ENCODE measurements at places on chromosomes 4 and X.

GRCh38 chr4:138835832-138836533, 179.6 kb upstream of the NOCT start:
- DNase-seq = no peak

- no peak for DNase-seq
Observed at GRCh38 chrX:68832101-68832416, 3.2 kb downstream of the EFNB1 start.

GRCh38 chrX:96424007-96424406, 260.6 kb upstream of the DIAPH2 start:
- DNase-seq = no peak

- no peak for DNase-seq
Observed at GRCh38 chr4:62208921-62209320, 1008.8 kb downstream of the ADGRL3 start.

DNA sequence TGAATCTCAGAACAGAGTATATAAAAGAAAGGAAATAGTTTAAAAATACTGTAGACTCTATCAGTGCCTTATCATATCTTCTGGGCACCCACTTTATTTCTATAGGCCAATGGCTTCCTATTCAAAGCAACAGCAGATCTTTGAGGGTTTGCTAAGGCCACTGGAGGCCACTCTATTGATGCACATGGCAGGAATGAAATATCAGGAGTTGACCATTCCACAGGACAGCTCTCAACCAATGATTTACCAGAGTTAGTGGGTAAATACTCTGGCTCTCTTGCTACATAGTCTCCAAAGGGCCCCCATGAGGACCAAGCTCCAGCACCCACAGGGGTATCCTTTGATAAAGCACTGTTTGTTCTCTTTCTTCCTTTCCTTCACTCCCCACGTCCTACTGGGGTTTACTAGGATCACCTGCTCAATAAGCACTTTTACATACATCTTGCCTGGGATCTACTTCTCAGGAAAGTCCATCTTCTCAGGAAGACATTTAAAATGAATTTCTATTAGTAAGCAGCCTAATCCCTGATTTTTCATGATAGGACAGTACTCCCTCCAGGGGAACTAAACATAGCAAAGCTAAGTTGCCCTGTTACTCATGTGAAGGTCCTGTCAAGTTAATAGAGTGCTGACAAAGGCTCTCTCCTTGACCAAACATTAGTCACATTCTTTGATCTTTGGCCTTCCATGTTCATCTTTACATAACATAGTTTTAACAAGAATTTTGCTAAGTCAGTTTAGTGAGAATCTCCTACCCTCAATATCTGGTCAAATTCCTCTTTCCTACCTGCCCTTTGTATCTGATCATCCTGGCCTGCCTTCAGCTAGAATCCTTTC, 459.7 kb downstream of the GRXCR1 start:
- DNase-seq = no peak

- no peak for DNase-seq
Observed at GRCh38 chrX:17535229-17535628, 160.2 kb downstream of the NHS start.

- no peak for DNase-seq
Observed at GRCh38 chr4:88836216-88836615, 138.6 kb upstream of the NAP1L5 start.

- DNase-seq = no peak
Observed at GRCh38 chrX:9467146-9467545, 2.3 kb downstream of the TBL1X start.

- no peak for DNase-seq
Observed at GRCh38 chr4:168601899-168602298, 105.0 kb downstream of the PALLD start.

DNA sequence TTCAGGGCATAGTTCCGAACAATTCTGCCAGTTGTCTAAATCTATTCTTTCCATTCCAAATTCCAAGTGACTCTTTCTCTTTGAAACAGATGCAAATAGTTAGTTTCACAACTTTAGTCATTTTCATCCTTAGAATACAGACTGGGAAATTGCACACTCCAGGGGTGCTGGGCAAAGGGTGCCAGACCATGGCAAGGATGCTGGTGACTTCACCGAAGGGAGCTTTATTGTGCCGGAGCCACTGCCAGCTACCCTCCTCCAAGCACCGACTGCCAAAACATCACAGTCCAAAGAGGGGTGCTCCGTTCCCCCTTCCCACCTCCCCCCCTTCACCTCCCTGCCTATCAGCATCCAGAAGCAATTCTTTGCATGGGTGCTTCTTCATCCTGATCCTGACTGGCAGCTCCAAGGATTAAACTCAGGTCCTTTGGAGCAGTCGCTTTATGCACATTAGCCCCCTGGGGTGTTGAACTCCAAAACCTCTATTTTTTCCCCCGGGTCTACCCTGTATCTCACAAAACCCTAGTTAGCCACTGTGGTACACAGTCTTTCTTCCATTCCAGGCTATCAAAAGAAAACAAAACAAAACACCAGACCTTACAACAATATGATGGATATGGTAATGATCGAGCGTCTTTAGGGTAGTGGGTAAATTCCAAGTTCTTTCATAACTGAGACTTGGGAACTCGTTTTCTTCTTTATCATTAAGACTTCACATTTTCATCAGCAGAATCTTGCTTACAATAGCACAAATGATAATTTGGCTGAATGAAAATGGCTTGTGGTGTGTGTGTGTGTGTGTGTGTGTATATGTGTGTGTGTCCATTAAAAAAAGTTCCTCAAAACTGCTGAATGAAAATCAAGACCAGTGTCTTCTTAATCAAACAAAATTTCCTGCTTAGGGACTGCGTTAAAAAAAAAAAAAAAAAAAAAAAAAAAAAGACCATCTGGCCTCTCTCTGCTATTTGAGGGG, 28.7 kb downstream of the MID1 start:
- DNase-seq = no peak

GRCh38 chrX:14946606-14947155, 73.5 kb downstream of the MOSPD2 start:
- DNase-seq = no peak

- no peak for DNase-seq
Observed at GRCh38 chrX:38935561-38935960, 134.3 kb downstream of the MID1IP1 start.

DNA sequence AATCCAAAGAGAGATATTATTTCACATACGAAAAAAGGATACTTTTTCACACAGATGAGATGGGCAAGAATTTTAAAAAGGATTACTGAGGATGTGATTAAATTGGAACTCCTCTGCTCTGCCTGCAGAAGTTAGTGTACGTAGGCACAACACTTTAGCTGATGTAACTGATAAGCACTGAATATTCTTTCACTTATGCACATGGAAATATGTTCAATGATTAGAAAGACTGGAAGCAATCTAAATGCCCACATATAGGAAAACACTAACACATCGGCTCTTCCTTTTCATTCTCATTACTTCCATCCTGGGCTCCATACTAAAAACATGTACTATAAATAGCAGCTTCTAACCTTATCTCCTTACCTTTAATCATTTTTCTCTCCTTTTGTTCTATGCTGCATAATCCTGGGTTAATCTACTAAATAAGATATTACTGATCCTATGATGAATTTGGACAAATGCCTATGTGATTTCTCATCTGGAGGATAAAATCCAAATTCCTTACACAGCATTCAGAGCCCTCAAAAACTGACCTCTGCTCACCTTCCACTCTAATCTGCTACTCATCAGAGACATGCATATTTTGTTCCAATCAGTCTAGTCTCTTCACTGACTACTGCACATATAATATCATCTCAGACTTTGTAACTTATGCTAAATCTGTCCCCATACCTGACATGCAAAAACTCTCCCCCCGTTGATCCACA, 197.8 kb downstream of the PDGFC start:
- no peak for DNase-seq

DNA sequence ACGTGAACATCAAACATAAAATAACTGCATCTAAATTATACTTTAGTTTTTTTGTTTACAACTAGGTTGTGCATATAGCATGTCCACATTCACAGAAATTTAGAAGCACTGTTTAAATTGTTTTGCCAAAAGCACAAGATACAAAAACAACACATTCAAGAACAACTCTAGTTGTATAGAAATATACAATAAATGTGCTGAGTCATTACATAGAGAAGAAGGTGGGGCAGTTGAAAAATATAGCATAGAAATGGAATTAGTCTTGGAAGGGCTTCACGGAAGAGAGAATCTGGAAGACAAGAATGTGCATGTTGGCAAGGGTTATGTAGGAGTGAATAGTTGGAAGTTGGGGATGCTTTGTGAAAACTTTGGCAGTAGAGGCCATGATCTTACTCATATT, 239.0 kb upstream of the GLRA2 start:
- DNase-seq = no peak

GRCh38 chrX:104281564-104281963, 26.8 kb upstream of the ESX1 start:
- DNase-seq = no peak

DNA sequence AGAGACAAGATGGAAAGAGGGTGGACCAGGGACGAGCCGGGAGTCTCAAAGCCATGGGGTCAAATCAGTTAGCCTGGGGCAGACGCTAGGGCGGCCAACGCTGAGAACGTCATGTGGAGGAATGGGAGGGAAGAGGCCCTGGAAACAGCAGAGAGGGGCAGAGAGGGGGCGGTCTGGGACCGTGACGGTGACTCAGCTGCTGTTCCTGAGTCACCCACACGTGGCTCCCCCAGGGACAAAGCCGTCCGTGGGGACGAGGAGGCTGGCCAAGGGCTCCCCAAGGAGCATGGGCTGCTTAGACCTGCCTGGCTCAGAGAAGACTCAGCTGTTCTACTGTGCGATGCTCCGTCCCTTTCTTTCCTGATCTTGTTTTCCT, 108.4 kb upstream of the LRPAP1 start:
- DNase-seq = no peak

GRCh38 chrX:115547448-115547847, 13.5 kb upstream of the PLS3 start:
- no peak for DNase-seq

- no peak for DNase-seq
Observed at GRCh38 chr4:184448821-184449220, 25.5 kb downstream of the IRF2 start.

- no peak for DNase-seq
Observed at GRCh38 chrX:2387614-2388239, 113.0 kb downstream of the DHRSX start.

GRCh38 chrX:108285356-108285755, 152.9 kb downstream of the COL4A6 start:
- DNase-seq = no peak

DNA sequence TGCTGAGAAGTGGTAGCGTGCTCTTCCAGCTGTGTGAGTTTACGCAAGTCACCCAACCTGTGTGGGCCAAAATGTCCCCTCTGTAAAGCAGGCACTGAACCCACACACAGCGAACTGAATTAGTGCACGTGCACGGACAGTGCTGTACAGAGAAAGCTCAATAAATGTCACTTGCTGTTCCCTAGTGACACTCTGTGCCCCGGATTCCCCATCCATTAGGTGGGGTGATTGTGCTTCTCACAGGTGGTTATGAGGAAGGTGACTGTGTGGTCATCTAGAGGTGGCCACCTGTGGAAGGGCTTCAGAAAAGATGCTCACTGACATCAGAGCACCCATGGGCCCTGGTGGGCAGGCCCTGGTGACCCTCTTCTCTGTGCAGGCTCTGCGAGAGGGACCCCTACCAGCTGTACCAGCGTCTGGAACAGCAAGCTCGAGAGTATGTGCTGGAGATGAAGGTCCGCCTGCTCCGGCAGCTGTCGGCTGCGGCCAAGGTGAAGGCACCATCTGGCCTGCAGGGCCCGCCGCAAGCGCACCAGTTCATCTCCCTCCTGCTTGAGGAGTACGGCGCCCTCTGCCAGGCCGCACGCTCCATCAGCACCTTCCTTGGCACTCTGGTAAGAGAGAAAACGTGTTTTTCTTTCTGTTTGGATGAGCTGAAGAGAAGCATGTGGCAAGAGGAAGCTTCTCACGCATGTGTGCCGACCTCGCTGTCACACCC, 94.3 kb downstream of the FAM193A start:
- no peak for DNase-seq

DNA sequence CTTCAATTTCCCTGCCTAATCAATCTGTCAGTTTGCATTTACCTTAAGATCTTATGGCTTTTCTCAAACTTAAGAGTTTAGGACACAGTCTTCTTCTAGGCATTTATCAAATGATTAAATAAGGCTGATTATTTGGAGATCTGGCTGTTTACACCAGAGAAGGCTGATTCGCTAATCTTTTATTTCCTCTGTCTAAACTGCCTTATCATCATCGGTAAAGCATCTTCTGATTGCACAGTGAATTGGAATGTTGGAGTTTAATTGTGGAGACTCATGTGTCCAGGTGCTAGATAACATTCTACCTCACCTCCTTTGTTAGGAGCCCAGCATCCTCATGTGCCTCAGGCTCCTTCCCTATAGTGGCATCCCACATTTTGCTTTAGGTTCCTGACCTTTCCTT, 100.3 kb upstream of the DDIT4L start:
- DNase-seq = no peak

GRCh38 chr4:142959173-142959572, 113.1 kb upstream of the INPP4B start:
- DNase-seq = no peak

DNA sequence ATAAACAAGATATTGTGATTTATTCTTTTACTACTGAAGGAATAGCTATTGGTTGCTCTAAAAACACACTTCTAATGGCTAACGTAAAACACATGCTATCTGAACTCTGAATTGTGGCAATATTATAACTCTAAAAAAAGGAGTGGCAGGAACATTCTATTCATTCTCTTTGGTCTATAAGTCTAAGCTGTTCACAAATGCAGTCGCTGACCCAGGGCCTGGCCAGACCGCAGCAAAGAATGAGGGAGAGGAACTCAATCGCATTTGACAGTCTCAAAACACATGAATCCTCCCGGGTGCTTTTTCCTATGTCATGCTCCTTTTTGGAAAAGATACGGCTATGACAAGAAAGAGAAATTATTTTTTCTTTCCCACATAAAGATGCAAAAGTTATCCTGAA, 651.6 kb upstream of the PITX2 start:
- DNase-seq = no peak

DNA sequence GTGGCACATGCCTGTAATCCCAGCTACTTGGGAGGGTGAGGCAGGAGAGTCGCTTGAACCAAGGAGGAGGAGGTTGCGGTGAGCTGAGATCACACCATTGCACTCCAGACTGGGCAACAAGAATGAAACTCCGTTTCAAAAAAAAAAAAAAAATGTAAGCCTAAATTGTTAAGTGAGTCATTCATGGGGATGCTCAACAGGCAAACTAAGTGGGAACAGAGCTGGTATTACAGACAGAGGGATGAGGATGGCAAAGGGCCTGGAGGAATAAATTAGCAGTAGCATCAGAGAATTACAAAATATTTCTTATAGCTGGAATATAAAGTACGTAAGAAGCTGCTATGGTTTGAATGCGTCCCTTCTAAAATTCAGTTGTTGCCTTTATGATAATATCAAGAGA, 43.4 kb upstream of the OGT start:
- DNase-seq = no peak

- no peak for DNase-seq
Observed at GRCh38 chr4:1797298-1797860, 4.3 kb downstream of the FGFR3 start.

GRCh38 chr4:3202836-3203820, 45.8 kb upstream of the MSANTD1 start:
- DNase-seq = no peak

GRCh38 chr4:67550857-67551256, 5.6 kb upstream of the CENPC start:
- no peak for DNase-seq

GRCh38 chr4:115883231-115883630, 769.8 kb upstream of the NDST4 start:
- no peak for DNase-seq

All from iPS DF 19.7 (cell line).